Activated CD4-positive, alpha-beta T cell treated with anti-CD3 and anti-CD28 coated beads, Interleukin-2, amount 50 U/mL, for 24 hours (primary cell): ENCODE measurements at places on chromosomes 12 and 14.
A peak's percentile ranks its signal among the peaks of the same experiment; 100 is the strongest.

DNA sequence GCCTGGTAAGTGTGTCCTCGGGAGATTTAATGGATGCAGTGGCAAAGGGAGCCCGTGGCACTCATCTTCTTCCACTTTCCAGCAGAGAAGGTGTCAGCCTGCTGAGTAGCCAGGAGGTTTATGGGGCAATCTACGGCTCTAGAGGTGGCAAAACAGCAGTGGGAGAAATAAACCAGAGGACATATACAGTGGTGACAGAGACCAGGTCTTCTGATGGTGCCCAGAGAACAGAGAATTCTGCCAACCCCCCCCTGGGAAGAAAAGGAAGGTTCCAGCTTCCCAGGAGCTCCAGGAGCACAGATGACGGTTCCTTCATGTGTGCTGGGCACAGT is 43.0 kb downstream of the SMIM41 start:
- no peak for DNase-seq

- no peak for DNase-seq
These were observed 35.0 kb upstream of the FUT8 start for GRCh38 chr14:65377576-65377975.

DNA sequence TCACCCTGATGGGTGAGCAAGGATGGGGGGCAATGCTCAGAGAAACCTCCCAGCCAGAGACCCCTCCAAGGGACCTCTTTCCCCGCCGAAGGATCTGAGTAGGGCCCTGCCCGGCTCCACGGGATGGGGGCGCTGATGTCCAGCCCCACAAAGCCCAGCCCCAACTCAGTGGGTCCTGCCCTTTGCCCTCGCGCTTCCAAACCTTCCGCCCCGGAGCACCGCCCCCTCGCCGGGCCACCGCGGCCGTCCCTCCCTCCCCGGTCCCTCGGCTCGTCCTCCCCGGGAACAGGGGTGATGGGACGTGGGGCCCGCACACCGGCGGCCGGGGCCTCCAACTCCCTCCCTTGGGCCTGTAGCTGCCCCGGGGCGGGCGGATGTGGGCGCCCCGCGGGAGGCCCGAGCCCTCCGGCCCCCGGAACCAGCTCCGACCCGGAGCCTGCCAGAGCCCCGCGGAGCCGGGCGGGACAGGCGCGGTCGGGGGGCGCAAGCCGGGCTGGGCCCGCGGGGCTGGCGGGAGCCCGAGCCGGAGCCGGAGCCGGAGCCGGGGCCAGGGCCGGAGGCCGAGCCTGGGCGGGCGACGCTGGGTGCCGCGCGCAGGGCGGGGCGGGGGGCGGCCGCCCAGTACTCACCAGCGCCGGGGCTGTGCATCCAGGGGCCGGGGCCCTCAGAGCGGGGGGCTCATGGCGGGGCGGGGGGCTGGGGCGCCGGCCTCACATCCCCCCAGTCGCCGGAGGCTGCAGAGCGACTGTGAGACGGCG is 386 bp downstream of the HDAC7 start:
- DNase-seq = no peak

GRCh38 chr12:120971299-120972180 is 6.8 kb upstream of the HNF1A start:
- peak; percentile 27 for DNase-seq

GRCh38 chr14:93741556-93742230 is 46.6 kb downstream of the PRIMA1 start:
- no peak for DNase-seq

DNA sequence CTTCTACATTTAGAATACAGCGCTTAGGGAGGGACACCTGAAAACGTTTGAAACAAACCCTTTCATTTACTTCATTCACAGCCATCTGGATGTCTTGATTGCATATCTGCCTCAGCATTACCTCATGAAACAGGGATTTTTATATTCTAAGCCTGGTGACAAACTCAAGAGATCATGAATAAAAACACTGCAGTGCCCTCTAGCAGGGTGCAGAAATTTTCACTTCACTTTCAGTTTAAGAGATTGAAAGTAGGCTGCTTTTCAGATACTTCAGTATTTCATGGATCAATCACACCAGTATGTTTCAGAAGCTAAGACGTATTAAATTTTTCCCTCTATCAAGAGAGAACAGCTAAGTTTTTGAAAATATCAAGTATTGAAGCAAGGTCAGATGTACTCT is 467.8 kb downstream of the MDGA2 start:
- DNase-seq = no peak

GRCh38 chr12:6825398-6826124 is 2.6 kb upstream of the P3H3 start:
- DNase-seq = peak; percentile 77
